ENCODE measurements at places on chromosomes 3 and 15. TPM values are rescaled to one million over a fixed set of nuclear protein-coding genes. Genes with fewer than 3 reads are reported as not detected.

The THSD4 gene
- not detected for total RNA-seq

The ROBO1 gene
- 5.4 TPM for total RNA-seq

GRCh38 chr15:63763476-63764123 lies 70.1 kb downstream of the HERC1 start:
- H3K36me3 ChIP-seq, result peaks cover 17% of the 10 kb centered on the region
- no peak for DNase-seq
- peak overlapping the region; percentile 53 for H3K4me3 ChIP-seq
- H3K27me3 ChIP-seq, result no peaks in the 10 kb centered on the region

DNA sequence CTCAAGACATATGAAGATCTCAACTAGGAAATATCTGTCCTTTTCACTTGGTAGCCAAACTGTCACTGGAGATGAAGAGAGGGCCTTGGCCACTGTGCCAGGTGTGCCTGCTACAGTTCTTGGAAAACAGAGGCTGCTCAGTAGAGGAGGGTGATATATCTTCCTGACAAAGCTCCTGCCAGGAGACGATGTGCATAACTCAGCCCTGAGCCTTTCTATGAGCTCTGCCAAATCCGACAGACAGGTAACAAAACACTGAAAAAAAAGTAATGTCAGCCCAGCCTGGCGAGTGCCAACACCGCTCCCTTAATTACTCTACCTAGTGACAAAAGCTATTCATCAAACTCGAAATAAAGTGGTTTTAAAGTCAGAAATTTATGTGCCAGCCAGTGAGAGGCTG lies 123.2 kb downstream of the MFSD1 start:
- H3K4me3 ChIP-seq, result no peak overlapping the region
- H3K4me1 ChIP-seq, result no peaks in the 10 kb centered on the region

Measured in activated naive CD8-positive, alpha-beta T cell treated with anti-CD3 and anti-CD28 coated beads, Interleukin-2, amount 10 ng/mL, durations not matched to agents 7 days and 5 days (primary cell).